Activated T-helper 1 cell treated with anti-CD3 and anti-CD28 coated beads, Interleukin-2, amount 50 U/mL, for 16 hours (primary cell): ENCODE measurements at places on chromosomes 12 and 14.

GRCh38 chr14:104514156-104514848 lies 65.3 kb upstream of the C14orf180 start:
- DNase-seq, result no peak

- DNase-seq, result no peak
These were observed 5.6 kb upstream of the SPPL3 start for GRCh38 chr12:120909633-120910298.

DNA sequence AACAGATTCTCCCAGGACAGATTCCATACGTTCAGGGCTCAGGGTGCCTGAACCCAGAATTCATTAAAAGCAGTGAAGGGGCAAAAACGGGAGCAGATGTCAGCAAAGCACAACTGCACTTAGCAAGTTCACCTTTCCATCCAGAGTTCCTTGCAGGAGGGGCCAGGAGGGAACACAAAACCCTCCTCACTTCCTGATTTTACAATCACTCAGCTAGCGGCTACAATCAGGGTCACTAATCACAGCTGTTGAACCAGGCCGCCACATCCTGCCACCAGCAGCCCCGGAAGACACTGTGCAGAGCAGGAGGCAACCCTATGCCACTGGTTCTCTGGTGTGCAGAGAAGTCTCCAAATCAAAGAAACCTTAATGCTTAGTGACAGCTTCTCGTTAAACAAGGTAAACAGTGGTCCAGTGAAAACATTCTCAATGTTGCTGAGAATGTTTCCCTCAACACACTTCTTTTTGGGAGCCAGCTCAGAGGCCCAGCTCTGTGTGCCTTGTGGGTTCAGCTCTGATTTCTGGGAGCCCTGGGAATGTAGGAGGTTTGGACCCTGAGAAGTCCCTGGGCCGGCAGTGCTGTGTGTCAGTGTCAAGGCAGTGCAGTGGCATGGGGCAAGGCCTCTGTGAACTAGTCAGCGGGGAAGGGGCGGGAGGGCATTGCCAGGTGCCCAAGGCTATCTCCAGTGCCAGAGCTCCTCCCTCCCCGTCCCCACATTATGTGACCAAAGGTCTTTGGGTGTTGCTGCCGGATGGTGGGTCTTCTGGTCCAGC lies 54.5 kb downstream of the VCPKMT start:
- peak; percentile 49 for DNase-seq

- DNase-seq, result no peak
These were observed 91.8 kb downstream of the PLXNC1 start for GRCh38 chr12:94240171-94240570.

GRCh38 chr14:22870811-22871223 lies 723 bp upstream of the LRP10 start:
- DNase-seq, result no peak

DNA sequence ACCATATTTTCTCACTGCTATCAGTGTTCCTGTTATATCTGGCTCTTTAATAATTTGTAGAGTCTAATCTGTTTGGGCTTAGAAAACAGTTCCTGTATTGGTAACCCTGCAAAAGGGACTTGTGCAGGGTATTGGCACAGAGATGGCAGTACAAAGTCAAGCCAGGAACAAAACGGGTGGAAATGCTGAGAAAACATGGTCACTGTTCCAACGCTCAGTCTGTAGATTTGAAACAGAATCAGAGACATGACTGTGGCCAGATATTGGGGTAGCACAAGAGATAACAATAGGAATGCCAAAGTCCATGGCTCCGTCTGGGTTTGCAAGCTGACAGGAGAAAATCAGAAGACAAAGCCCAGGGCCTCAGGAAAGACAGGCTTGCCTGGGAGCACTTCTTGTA lies 290.7 kb upstream of the PDE3A start:
- no peak for DNase-seq

- DNase-seq, result peak; percentile 55
These were observed 30.6 kb upstream of the RPLP0 start for GRCh38 chr12:120231316-120232011.

- DNase-seq, result no peak
These were observed 105.3 kb downstream of the SLC6A15 start for GRCh38 chr12:84807249-84807648.

DNA sequence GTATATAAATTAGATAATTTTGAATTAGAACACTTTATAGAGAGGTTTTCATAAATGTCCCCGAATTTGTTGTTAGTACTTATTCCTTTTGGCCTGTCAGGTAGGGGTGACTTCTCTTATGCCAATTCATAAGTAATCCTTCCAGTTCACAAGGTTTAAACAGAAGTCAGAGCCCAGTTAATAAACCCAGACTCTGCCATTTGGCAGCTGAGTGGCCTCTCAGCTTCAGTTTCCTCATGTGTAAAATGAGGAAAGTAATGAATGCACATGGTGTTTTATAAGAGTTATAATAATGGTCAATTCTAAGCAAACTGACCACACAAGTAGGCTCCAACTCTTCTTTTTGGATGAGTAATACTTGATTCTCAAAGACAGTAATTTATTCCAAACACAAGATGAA lies 10.3 kb downstream of the MTERF2 start:
- DNase-seq, result no peak

DNA sequence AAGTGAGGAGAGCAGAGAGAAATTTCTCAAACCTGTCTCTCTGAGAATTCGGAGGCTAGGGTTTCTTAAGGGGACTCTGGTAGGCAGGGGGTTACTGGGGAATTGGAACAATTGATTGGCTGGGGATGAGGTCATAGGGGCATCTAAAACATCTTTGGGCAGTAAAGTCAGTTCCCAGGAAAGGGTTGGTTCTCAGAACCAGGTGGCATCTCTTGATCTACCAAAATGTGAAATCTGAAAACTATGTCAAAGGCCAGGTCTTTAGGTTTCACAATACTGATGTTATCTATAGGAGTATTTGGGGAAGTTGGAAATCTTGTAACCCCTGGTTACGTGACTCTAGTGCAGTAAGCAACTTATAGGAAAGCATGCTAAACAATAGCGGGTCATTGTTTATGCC lies 6.9 kb downstream of the C12orf75 start:
- DNase-seq, result no peak

GRCh38 chr14:101727611-101728366 lies 33.7 kb upstream of the PPP2R5C start:
- DNase-seq, result no peak

GRCh38 chr12:54663603-54664002 lies 15.4 kb upstream of the DCD start:
- no peak for DNase-seq

- no peak for DNase-seq
These were observed 678.4 kb downstream of the MED13L start for GRCh38 chr12:115598871-115599811.

GRCh38 chr14:75979648-75980565 lies 1.9 kb downstream of the TGFB3 start:
- DNase-seq, result no peak

DNA sequence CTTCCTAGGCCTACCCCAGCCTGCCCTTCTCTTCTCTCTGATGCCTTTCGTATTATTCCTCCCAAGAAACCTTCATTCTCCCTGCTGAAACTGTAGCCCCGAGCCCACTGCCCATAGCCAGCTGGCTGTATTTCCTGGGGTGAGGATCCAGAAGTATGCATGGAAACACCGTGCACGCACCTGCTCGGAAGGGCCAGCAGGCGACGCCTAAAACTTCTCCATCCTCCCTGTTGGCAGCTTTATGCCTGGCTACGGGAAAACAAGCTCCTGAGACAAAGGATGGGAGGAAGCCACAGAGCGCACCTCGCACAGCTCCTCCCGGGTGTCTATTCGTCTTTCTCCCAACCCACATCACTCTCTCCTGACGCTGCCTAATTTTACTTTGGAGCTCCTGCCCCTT lies 69.0 kb upstream of the CAPRIN2 start:
- no peak for DNase-seq

DNA sequence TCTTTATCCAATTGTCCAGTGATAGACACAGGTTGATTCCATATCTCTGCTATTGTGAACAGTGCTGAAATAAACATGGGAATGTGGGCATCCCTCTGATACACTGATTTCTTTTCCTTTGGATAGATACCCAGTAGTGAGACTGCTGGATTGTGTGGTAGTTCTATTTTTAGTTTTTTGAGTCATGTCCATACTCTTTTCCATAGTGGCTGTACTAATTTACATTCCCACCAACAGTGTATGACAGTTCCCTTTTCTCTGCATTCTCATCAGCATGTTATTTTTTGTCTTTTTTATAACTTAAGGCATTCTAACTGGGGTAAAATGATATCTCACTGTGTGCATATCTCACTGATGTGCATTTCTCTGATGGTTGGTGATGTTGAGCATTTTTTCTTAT lies 24.8 kb upstream of the VASH1 start:
- DNase-seq, result no peak
